ENCODE measurements at places on chromosomes 6 and 20. TPM values are rescaled to one million over a fixed set of nuclear protein-coding genes. Genes with fewer than 3 reads are reported as not detected.

The NT5E gene
- 65.3 TPM for total RNA-seq

The TEAD3 gene
- 29.2 TPM for total RNA-seq

The SCUBE3 gene
- 4.2 TPM for total RNA-seq

The HINT3 gene
- total RNA-seq: 8.4 TPM

The MAP1LC3A gene
- total RNA-seq: 84.7 TPM

The PTCRA gene
- total RNA-seq: not detected

The FAM120B gene
- total RNA-seq: 10.9 TPM

The C20orf204 gene
- total RNA-seq: 0.12 TPM

The COL9A3 gene
- total RNA-seq: 133 TPM

The PACSIN1 gene
- 0.09 TPM for total RNA-seq

The NEURL2 gene
- total RNA-seq: 3.6 TPM

The FOXF2 gene
- total RNA-seq: 4.5 TPM

The ANGPT4 gene
- total RNA-seq: under 0.01 TPM

The REPS1 gene
- total RNA-seq: 15.7 TPM

The MTFR2 gene
- total RNA-seq: 0.17 TPM

The BPIFB2 gene
- not detected for total RNA-seq

The NRN1 gene
- total RNA-seq: not detected

The MATN4 gene
- not detected for total RNA-seq

The PPIL6 gene
- total RNA-seq: 0.94 TPM

The LY6G5C gene
- not detected for total RNA-seq

The C6orf52 gene
- total RNA-seq: not detected

The HLA-DQA1 gene
- not detected for total RNA-seq

The SH3BGRL2 gene
- total RNA-seq: 2.6 TPM

The FABP7 gene
- not detected for total RNA-seq

The PPP1R14C gene
- not detected for total RNA-seq

The GABRR1 gene
- total RNA-seq: not detected

The TAAR1 gene
- total RNA-seq: not detected

The PBOV1 gene
- not detected for total RNA-seq

The NRSN1 gene
- not detected for total RNA-seq

The TP53TG5 gene
- total RNA-seq: not detected

The LRFN2 gene
- not detected for total RNA-seq

The PTCHD4 gene
- 2.5 TPM for total RNA-seq

The HSPA12B gene
- 5.0 TPM for total RNA-seq

The GPX5 gene
- total RNA-seq: not detected

The PSORS1C1 gene
- 0.82 TPM for total RNA-seq

The COL19A1 gene
- under 0.01 TPM for total RNA-seq

The PRR18 gene
- not detected for total RNA-seq

The C6orf58 gene
- total RNA-seq: 0.35 TPM

The ADAM33 gene
- 111 TPM for total RNA-seq

The COL21A1 gene
- total RNA-seq: 151 TPM

The DAAM2 gene
- total RNA-seq: 11.2 TPM
